ENCODE measurements at places on chromosomes 6 and 20.

DNA sequence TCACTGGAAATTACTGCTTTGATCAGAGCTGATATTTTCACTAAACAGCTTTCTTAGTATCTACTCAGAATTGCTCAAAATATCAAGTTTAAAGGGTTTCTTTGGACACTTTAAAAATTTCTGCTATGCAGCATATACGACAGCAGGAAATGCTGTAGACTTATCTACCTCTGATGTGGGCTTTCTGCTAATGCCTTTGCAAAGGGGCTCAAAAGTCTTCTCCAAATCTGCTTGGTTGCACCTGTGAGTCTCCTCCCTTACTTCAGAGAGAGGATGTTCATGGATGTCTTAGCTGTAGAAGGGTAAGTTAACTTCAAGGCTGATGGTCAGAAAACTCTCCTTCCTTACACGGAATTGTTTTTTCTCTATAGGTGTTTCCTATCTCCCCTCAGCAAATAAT lies 19.9 kb upstream of the NUS1 start:
- DNase-seq: no peak

DNA sequence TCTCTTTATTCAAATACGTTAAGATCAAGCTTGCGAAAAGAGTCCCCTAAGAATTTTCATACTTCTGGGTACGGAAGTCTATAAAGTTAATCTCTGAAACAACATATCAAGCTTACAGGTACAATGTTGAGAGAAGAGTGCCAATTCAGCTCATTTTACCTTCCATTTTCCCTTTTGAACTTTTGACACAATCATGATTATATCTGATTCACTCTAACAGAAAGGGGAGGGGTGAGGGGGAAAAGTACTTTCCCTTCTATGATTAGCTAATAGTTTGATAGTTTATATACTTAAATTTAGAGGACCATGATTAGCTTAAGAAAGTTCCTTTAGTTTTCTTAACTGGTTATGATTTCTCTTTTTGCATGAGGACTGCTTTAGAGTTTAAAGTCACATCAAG lies 33.5 kb downstream of the SNX3 start:
- no peak for DNase-seq

- no peak for DNase-seq
Observed at GRCh38 chr20:57475388-57476083, 49.4 kb downstream of the CTCFL start.

DNA sequence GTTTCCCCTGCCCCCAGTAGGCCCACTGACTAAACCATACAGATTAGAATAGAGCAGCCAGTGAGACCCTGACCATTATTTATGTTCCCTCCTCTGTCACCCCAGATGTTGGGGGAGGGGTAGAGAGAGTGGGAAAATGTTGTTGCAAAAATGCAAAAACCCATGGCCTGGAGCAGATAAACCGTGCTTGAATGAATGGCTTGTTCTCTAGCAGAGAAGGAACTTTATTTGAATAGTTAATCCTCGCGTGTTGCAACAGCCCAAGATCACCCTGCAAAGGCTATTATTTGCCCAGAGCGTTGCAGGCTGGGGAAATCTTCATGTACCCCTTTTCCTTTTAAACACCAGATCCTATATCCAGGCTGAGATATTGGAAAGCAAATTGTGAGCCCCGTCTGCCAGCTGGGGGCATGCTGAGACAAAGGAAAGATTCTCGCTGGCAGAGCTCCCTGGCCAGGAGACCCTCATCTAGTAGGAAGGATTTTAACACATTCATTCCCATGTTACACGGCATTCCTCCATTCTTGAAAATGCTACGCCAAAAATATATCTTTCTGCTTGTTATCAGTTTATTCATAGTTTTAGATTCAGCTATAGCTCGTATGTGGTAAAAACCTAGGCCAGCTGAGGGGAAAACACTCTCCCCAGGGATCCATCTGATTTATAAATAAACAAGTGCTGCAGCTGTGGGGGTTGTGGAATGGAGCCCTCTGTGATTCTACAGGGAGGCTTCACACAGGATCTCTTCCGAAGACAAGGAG lies 53.0 kb downstream of the LINC00237 start:
- DNase-seq: no peak

DNA sequence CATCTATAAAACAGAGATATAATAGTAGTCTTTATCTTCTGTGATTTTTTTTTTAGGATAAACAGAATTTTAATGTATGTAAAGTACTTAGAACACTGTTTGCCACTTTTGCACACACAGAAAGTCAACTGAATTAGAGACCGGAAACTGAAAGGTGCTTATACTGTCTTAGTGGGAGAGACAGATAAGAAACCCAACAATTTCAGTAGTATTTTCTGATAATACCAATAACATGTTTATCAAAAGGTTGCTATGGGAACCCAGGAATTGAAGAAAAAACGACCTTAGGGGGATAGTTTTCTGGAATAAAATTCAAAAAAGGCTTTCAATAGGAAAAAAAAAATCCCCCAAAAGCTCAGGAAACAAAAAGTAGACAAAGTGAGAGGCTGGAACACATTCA lies 138.6 kb downstream of the BCKDHB start:
- DNase-seq: no peak

GRCh38 chr20:45890985-45891983 lies at the start of the genes CTSA and NEURL2:
CTSA (plus strand) TSS chr20:45891335; CDS start chr20:45891569, 234 bp downstream.
NEURL2 (minus strand) TSS chr20:45891208; CDS start chr20:45890991, 217 bp downstream.
- no peak for DNase-seq

DNA sequence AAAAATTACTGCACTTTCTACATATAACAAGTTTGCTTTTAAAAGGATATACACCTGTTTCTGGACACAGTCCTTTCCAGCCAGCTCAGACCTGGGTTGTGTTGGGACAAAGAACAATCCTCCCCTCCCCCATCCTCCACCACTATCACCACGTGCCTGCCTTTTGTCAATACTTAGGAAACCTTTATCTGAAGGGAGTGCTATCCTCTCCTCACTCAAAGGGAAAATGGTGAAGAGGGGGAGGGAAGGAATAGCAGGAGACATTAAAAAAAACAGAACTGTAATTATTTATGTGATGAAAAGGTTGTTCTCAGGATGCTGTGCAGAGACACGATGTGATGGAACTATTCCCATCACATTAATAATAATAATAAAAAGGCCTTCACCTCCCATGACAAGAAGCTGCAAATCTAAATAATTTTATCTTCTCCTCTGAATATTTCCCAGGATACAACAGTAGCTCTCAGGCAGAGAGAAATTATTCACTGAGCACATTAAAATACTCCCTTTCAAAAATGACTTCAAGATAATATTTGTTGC lies 105.5 kb downstream of the NRSN1 start:
- DNase-seq: no peak

DNA sequence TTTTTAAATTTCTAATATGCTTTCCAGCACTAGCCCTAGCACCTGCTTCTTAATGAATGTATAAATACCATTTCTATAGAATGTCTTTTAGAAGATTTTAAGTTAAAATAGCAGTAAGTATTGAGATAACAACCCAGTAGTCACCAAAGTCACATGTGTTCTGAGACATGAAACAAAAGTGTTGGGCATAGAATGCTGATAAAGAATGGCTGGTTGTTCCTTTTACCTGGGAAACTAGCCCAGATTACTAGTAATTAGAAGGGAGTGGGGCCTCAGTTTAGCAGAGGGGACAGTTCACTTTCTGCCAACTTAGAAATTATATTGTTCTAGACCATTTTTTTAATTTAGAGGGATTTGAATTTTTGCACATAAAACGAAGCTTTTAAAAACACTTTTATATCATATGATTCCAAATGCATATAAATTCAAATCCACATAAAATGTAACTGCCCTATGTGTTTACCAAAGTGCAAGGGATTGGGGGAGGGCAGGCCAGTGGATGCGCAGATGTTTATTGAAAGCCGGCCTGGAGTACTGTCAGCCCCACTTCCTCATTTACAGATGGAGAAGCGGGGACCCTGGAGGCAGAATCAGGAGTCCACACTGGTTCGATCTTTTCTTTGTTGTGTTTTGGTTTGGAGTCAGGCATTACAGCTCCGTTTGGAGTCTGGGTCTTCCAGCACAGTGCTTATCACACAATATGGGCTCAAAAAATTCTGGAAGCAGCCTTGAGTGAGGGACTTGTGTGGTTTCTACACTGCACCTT lies 139.8 kb downstream of the ZDHHC14 start:
- DNase-seq: no peak

DNA sequence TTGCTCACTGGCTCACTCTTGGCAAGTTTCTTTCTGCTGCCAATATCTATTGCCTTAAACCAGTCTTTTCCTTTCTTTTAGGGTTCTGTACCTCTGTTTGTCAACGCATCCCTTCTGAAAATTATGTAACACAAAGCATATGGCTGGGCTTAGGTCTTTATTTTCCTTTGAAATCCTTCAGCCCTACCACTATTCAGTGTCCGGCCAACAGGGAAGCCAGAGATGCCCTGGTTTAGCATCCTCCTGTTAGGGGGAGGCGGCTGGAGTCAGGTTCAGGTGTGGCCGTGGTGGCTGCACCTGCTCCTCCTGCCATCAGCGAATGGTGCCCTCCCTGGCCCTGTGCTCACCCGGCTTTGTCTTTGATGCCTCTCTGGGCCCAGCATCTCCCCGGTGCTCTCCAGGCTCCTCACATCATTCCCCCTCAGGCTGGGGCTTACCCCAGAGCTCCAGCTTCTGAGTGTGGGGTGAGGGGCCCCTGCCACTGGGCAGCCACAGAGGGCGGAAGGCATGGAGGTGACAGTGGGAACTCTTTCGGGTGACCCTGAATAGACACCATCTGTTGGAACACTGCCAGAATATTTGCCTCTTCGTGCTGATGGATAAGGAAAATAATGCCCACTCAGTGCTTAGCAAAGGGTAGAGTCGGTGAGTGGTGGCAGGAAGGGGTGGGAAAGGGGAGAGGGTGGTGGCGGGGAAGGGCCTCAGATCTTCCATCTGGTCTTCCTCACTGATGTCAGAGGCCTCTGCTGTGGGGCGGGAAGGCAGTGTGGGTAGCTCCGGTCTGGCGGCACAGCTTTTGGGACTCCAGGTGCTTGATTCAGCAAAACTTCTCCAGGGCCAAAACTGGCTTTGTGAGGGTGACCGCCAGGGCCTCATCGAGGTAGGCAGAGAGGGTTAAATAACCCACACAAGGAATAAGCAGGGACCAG lies 97.2 kb downstream of the DACT2 start:
- DNase-seq: no peak

GRCh38 chr6:143620447-143620846 lies 57.3 kb upstream of the PHACTR2 start:
- peak; percentile 22 for DNase-seq

DNA sequence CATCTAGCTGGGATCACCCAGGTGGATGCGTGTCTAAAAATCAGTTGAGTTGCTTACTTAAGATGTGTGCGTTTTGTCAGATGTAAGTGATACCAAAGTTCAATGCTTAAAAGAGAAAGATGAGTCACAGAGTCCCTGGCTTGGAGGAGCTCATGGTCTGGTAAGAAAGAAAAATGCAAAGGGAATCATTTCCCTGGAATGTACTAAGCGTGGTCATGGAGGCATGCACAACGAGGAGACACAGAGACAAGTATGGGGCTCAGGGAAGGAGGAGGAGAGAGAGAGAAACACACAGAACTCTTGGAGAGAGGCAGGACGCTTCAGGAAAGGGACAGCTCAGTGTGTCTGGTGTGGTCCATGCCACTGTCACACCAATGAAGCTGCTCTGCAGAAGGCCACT lies 186.9 kb upstream of the GMDS start:
- DNase-seq: peak; percentile 55

- DNase-seq: no peak
Observed at GRCh38 chr20:51452091-51452613, 90.4 kb downstream of the NFATC2 start.

GRCh38 chr6:108105571-108105970 lies 31.0 kb upstream of the OSTM1 start:
- no peak for DNase-seq

GRCh38 chr6:39948199-39948791 lies 14.0 kb upstream of the MOCS1 start:
- no peak for DNase-seq

DNA sequence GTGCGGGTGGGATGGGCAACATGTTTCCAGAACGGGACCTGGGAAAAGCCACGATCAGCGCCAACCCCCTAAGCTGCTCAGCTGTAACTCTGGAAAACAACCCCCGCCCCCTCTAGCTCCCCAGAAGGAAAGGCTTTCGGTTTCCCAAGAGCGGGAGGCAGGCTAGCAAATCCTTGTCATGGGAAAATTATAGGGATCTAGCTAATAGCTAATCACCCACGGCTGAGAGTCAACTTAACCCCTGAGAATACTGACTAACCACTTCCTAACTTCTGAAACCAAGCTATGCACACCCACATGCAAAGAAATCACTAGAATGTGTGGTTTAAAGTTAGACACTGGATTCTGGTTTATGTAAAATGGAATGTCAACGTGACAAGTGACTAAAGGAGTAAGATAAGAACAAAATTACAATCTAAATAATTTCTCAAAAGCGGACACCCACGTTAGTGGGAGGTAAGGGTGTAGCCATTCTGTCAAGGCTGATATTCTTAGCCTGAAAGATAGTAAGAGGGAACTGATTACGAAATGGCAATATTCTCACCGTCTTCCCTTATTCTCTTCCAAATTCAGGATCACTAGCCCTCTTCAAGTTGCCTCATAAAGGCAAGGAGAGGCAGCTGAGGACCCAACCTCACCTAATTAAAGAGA lies 20.1 kb downstream of the JAG1 start:
- no peak for DNase-seq

DNA sequence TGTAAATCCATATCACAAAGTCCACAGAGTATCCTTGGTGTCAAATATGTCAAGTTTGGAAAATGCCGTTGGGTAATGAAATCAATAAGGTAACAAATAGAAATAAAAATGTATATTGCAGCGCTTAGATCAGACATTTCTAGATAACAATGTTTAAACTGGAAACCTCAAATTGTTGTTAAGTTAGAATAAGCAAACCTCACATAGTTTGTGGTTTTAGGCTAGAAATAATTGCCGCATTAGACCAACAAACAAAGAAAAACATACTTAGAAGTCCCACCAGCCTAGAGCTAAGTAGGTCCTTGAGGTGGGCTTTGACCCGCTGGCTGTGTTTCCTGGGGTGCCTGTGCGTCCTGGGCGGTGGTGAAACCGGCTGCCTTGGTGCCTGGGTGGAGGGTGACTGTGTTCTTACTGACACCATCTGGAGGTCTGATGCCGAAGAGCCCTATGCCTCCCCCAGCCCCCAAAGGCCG lies 71.4 kb downstream of the DACT2 start:
- no peak for DNase-seq

- DNase-seq: no peak
Observed at GRCh38 chr6:16020259-16020658, 108.6 kb upstream of the MYLIP start.

DNA sequence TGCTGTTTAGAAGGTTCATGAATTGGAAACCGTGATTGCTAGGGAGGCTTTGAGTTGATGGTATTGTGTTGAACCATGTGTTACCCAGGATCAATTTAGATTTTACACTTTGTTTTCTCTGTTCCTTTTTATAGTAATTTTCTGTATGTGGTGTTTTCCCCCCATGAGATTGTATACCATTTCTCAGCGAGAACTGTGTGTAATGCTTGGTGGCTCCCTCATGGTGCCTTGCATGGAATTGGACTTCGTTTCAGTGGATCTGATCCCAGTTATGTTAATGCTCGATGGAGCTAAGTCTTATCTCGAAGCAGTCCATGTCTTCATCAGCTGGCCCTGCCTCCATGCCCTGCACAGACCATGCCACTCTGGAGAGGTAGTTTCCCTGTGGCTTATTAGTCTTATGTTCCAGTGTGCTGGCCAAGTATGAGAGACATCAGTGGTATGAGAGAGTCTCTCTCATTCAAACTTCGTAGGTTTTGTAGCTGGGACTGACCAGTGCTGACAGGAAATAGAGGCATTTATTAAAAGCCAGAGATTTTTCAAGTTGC lies 18.7 kb downstream of the PTPN1 start:
- no peak for DNase-seq

- no peak for DNase-seq
Observed at GRCh38 chr6:15775741-15776140, 112.9 kb upstream of the DTNBP1 start.

Measured in HFF-Myc (cell line).